Activated CD8-positive, alpha-beta memory T cell treated with anti-CD3 and anti-CD28 coated beads for 1 hour (primary cell): ENCODE measurements at places on chromosomes 4 and X.

GRCh38 chrX:130100180-130100579 lies 10.1 kb downstream of the ELF4 start:
- no peak for DNase-seq

DNA sequence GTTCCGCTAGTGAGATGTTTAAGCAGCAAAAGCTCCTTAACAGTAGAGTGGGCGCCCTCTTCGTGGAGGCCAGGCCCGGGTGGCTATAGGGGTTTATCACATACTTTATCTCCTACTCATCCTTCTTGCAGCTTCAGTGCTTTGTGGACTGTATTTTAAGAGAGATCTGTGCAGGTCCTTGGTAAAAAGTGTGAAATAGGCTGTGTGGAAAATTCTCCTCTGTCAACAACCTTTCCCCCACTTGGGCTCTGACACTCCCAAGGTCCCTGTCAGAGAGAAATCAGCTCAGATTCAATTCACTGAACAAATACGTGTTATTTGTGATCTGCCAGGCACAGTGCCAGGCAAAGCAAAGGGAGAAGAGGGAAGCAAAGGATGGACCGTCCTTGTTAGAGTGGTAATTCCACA lies 214.3 kb upstream of the PPARGC1A start:
- no peak for DNase-seq

GRCh38 chr4:184475096-184475461 lies 729 bp upstream of the IRF2 start:
- DNase-seq, result no peak

DNA sequence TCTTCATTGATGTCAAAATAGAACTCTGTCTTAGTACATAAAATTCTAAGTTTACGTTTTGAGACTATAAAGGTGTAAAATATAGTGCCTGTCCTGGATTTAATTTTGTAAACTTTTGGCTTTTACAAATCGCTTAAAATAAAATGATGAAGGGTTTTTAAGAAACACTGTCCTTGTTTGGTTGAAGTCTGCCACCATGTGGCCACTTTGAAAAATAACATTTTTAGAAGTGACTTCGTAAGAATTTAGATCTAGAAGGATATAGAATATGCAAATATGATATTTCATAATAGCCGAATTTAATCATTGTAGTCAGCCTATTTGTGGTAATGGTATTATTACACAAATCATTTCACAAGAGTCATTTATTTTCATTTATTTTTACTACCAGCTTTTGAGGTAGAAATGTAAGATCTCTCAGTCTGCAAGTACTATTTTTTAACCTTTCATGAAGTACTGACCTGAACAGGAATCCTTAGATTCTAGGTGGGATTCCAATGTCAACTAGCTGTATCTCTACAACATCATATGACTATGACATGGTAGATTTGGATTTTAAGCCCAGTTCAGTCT lies 31.0 kb upstream of the FAT4 start:
- DNase-seq, result no peak

GRCh38 chr4:48079972-48080391 lies 54.1 kb downstream of the TXK start:
- no peak for DNase-seq

- no peak for DNase-seq
Observed at GRCh38 chrX:3521396-3521795, 174.9 kb upstream of the MXRA5 start.

DNA sequence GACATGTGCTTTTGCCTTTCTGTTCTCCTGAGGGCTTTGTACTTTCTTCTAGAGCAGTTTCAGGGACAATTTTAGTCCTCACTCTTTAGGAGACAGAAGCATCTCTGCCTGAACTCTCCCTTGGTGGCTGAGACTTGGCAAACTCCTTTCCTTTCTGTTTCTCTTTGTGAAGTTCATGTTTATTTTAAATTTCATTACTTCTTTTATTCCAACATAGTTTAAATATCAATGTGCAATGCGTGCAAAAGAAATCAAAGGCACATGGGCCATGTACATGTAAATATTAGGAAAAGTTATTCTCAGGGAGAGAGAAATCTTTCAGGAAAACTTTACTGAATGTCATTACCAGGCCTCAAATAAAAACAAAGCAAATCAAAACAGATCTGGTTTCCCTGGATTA lies 177.6 kb downstream of the RNF150 start:
- DNase-seq, result no peak

DNA sequence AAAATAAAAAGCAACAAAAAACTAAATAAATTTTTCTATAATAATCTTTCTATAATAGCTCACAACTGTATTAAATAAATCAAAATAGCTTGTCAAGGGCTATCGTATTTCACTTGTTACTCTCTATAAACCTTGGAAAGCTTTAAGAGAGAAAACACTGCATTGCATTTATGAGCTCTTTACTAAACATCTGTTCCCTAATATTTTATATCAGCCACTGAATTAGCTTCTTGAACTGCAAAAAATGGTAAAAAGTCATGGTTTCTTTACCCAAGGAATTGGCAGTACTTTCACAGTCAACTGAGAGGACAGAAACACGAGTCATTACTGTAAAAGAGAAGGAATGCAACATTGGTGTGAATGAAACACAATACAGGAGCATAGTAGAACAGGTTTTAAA lies 671.2 kb downstream of the PCDH18 start:
- no peak for DNase-seq

DNA sequence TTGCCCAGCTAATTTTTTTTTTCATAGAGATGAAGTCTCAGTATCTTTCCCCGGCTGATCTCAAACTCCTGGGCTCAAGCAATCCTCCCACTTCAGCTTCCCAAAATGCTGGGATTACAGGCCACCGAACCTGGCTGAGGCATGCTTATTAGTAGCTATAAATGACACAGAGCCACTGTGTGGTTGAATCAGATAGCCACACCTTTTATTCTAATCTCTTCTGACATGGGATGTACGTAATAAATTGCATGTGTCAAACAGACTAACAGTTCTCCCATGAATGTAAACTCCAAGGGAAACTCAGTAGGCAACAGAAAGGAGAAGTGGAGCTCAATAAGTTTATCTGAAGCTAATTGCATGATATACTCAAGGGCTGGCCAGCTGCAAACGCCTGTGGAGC lies 139.8 kb upstream of the VCX3A start:
- DNase-seq, result no peak

DNA sequence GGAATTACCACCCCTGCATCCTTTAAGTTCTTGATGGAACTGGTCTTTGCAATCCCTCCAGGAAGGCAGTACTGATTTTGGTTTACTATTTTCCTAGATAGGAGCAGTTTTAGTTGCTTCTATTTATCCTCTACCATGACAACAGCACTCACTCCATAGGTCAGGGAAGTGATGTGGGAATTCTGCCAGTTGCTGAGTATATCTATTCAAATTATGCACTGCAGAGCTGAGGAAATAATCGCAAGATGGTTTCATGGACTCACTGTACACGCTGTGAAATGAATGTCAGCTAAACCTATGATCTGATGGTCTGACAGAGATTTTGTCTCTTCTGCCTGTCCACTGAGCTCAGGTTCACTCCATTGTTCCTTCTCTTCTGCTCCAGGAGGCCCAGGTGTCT lies 135.8 kb downstream of the FAAH2 start:
- no peak for DNase-seq

GRCh38 chrX:2183193-2183725 lies 317.5 kb downstream of the DHRSX start:
- no peak for DNase-seq

DNA sequence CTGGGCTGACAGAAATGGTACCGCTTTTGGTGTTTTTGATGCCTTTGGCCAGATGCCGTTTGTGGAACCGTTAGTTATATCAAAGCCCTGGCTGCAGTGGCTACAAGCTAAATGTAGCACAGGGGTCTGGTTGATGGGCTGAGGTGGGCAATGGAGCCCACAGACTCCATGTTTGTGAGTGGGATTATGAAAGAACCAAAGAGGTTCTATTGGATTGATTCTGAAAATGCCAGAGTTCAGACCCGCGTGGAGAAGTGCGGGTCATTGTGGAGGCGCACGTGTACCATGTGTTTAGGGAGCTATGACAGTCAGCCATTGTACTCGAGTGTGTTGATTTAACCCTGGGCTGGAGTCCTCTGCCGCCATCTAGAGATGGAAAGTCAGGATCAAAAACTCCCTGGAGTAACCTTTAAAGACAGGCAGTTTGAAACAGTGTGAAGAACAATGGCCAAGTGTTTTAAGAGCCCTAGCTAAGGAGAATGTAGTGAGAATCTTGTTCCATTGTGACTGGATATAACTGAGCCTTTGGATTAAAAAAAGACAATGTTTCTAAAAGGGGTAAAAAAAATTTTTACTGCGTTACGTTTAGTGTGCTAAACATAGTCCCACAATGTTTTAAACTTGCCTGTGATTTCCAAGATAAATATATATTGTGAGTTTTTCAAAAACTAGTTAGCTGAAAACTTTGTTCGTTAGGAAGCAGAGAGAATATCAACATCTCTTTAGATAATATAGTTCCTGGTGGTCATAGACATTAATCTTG lies 12.7 kb downstream of the ART3 start:
- DNase-seq, result no peak

GRCh38 chrX:13153796-13154195 lies 109.4 kb upstream of the FAM9C start:
- DNase-seq, result no peak

DNA sequence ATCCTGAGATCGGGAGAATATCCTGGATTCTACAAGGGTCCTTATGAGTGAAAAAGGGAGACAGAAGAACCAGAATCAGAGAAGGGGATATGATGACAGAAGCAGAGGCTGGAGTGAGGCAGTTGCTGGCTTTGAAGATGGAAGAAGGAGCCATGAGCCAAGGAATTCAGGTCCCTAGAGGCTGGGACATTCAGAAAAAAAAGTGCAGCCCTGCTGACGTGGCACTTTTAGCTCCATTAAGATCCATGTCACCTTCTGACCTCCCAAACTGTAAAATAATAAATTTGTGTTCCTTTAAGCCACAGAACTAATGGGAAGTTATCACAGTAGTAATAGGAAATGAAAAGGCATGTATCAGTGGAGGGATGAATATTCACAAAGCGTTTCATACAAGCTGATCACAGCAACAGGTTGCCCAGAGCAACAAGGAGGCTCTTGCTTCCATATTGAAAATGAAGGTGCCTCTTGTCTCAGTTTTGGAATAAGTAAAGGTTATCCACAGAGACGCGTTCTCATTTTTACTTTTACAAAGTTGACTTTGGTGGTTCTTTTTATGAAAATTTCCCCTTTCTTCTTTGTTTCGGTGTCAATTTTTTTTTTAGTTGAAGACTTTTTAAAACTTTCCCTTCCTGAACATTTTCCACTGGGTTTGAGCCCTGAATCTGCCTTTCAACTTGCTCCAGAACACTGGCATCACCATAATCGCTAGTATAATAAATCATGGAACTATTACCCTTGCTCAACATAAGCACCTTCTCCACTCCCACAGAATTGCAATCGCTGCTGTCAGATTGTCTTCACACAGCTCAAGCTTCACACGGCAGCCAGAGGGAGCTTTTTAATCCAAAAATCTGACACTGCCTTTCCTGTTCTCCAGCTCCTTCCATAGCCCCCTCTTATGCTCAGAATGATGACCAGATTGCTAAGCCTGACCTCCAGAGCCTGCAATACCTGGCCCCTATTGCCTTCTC lies 127.6 kb upstream of the RBPJ start:
- DNase-seq, result no peak

- no peak for DNase-seq
Observed at GRCh38 chr4:144721994-144722393, 76.0 kb downstream of the HHIP start.

DNA sequence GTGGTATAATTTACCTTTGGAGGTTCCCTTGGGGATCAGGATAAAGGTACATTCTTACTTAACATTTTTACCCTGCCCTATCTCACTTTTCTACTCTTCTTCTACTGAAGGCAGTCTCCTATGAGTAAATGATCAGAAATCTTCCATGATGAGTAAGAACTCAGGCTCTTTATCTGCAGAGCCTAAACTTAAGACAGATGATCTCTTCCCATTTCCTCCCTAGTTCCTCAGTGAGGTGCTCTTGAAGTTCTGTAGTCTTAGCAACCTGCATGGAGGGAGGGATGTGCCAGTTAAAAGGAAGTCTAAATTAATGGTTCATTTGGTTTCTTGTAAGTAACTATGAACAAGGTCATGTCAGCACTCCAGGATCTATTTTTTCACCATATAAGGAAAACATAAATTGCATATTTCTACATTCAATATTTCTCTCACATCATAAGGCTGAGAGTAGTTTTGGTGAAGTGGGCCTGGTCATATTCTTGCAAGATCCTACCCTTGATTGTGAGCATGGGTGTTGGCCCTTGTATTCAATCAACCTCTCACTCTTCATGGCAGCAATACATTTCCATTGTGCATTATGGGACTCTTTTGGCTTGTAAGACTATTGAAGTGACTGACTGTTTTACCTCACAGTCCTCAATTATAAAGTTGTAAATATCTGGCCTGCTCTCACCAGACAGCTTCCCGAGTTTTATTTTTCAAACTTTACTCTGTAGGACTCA lies 295.5 kb downstream of the SLC7A11 start:
- DNase-seq, result no peak

DNA sequence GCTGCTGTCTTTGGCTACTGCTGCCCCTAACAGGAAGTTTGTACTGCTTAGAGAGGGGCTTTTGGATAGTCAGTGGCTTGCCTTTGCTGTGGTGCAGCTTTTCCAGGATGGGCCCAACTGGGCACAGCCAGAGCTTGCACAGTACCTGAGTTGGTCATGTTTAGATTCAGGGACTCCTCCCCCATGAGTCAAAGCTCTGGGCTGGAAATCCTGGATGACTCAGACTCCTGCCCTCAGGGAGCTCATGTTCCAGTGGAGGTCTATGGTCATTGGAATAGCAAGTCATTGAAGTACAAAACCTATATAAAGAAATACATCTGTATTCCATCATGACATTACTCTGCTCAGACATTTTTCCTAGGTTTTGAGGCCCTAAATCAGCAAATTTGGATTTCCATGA lies 66.7 kb upstream of the PJA1 start:
- no peak for DNase-seq

DNA sequence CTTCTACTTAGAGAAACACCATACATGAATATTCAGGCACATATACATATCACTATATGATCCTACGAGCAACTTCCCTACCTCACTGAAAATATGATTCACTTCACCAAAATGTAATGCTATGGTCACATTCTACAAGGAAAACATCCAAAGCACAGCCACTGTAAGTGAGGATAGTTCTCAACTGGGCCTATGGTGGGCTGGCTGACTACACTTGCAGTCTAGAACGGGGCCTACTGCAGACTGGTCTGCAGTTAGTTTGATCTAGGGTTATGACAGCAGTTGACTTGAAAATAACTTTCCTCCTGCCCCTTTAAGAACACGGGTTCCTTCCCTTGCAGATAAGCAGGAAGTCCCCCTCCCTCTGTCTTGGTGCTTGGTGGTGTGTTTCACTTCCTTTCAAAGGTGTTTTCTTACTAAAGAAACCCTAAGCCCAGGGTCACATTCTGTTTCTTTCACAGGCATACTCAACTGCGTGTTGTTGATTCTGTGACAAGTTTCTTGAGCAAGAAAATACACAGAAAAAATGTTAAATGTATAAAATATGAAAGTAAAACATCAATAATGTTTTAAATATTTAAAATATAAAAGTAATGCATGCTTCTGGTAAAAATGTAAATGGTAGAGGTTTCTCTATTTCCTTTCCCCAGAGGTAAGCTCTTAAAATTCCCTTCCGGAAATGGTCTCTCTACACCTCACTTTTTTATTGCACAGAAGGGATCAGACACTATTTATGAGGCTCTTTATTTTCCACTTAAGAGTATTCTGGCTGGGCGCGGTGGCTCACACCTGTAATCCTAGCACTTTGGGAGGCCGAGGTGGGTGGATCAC lies 18.0 kb upstream of the TMSB4X start:
- no peak for DNase-seq
